ENCODE measurements at places on chromosomes 5 and 9. TPM values are rescaled to one million over a fixed set of nuclear protein-coding genes. Genes with fewer than 3 reads are reported as not detected.

GRCh38 chr9:68706363-68707201 is 1.5 kb downstream of the PIP5K1B start:
- DNase-seq = no peak

The PTGES gene
- not detected for total RNA-seq

The ORM2 gene
- total RNA-seq = not detected

The CATSPER3 gene
- not detected for total RNA-seq

GRCh38 chr5:87151547-87151946 is 116.1 kb upstream of the RASA1 start:
- DNase-seq = no peak
